ENCODE measurements at places on chromosomes 1 and 21.

GRCh38 chr1:214899908-214900460 lies 182.6 kb upstream of the KCNK2 start:
- no peak for DNase-seq

- DNase-seq: no peak
Measured at GRCh38 chr1:185964946-185965345, 230.8 kb downstream of the HMCN1 start.

GRCh38 chr21:33908760-33909159 lies 6.8 kb downstream of the ATP5PO start:
- no peak for DNase-seq

GRCh38 chr1:107529511-107530149 lies 388.8 kb downstream of the NTNG1 start:
- DNase-seq: peak; percentile 29

DNA sequence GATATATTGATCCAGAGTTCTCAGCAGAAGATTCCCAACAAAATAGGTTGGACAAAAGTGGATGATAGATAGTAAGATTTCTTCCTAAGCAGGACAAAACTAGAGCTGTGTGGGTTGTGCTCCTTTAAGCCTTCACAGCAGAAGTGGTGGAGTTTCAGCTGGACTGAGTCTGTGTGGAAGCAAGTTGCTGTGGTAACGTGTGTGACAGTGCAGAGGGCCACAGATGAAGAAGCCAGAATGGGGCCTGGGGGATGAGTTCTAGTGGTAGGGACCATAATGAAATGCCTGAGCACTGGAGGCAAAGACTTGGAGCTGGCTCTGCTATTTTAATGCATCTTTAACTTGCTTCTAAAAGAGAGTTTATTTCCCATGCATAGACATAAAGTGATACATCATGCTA lies 238.7 kb upstream of the POGK start:
- no peak for DNase-seq

- DNase-seq: no peak
Measured at GRCh38 chr1:107767156-107767582, 197.8 kb downstream of the VAV3 start.

- DNase-seq: no peak
Measured at GRCh38 chr1:240173836-240174235, 82.2 kb downstream of the FMN2 start.

DNA sequence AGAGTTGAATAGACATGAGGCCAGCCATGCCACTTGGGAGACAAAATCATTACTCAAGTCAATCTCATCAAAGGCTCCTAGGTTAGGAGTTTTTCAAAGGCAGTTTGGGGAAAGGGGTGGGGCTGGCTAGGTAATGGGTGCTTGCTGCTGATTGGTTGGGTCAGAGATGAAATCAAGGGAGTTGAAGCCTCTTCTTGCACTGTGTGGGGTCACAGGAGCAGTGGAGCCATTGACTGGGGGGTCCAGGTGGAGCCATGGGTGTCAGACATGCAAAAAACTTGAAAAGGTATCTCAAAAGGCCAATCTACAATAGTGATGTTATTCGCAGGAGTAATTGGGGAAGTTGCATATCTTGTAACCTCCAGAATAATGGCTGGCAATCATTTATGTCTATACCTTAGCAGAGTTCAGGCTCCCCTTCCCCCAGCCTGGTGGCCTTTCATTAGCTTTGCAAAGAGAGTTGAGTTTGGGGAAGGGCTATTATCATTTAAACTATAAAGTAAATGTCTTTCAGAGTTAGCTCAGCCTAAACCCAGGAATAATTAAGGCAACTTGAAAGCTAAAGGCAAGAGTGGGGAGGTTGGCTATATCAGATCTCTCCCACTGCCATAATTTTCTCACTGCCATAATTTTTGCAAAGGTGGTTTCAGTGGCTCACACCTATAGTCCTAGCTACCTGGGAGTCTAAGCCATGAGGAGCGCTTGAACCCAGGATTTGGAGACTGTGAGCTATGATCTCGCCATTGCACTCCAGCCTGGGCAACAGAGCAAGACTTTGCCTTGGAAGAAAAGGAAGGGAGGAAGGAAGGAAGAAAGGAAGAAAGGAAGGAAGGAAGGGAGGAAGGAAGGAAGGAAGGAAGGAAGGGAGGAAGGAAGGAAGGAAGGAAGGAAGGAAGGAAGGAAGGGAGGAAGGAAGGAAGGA lies 7.8 kb upstream of the PINK1 start:
- no peak for DNase-seq

DNA sequence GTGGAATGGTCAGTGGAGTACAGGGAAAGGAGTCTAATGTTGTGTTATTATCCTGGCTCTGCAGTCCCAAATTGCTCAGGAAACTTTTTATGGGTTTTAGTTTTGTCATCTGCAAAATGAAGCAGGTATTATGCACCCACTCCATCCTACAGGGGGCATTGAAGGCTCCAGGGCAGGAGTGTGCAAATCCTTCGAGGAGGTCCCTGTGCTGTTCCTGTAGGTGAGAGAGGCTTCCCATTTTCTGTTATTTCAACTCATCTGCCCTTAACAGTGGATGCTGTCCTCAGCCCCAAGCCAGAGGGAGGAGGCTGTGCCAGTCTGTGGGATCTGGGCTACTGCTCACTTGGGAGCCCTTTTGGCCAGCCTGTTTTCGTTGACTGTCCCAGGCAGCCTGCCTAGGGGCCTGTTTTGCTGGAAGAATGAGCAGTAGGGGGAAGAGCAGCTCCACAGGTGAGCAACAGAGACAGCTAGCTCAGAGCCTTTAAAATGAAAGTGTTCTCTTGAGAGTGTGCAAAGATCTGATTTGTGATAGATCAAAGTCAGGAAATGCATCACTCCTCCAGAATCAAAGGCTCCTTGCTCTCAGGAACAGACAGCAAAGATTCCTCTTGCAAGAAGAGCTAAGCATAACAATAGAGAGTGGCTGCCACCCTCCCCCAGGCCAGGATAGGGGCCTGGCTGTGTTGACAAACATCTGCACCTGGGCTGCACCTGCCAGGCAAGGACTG lies 317.6 kb upstream of the PROX1 start:
- no peak for DNase-seq

DNA sequence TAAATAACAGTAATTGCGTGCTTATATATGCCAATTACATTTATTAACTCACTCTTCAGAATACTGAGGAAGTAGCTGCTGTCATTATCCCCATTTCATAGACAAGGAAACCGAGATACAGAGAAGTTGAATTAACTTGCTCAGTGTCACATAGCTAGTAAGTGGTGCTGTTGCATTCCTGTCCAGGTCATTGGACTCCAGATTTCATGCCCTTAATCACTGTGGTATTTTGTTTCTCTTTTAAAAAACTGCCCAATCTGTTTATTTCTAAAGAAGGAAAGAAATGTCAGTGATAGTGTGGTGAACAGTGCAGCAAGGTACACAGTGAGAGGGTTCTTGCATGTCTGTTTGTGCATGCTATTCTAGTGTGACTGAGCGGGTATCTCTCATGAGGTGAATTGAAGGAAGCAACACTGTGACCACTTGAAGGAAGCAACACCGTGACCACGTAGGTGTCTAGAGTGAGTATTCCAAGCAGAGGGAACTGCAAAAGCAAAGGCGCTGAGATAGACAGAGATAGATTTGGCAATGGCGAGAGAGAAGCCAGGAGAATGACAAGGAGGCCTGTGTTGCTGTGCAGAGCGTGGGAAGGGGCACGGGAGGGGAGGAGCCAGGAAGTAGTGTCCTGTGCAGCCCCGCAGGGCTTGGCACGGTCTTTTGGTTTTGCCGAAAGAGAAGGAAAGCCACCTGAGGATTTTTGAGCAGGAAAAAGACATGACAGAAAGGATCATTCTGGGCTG lies 95.9 kb downstream of the CAMTA1 start:
- no peak for DNase-seq

All from endothelial cell (in vitro differentiated cells).